ENCODE measurements at places on chromosomes 7 and 10.

GRCh38 chr7:32941681-32942414 is 15.4 kb upstream of the FKBP9 start:
- no peak for DNase-seq

GRCh38 chr7:113087071-113087998 is 708 bp upstream of the GPR85 start:
- no peak for DNase-seq

DNA sequence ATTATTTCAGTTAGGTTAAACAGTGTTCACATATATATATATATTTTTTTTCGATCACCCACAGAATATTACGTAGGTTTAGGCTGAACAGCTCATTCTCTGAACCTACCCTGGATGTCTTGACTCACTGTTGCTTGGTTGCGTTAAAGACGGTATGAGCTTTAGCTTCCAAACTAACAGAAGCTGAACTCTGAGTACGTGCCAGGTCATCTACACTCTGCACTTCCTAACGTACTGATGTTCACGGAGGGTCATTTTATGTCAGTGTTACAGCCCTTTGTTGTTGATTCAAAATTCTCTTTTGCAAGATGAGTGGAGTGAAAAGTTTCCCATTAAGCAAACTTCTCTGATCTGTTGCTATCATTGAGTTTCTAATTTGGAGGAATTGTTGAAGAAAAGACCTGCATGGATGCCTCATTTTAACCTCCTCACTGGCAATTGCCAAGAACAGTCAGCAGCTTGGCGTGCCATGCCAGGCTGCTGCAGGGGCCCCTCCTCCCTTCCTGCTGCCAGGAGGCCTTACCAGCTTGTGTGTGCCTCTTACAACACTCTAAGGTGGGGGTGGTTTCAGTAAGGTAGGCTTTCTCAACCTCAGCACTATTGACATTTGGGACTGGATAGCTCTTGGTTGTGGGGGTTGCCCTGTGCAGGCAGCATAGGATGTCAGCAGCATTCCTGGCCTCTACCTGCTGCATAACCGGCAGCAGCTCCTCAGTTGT is 44.3 kb downstream of the INSYN2A start:
- DNase-seq = peak; percentile 40

DNA sequence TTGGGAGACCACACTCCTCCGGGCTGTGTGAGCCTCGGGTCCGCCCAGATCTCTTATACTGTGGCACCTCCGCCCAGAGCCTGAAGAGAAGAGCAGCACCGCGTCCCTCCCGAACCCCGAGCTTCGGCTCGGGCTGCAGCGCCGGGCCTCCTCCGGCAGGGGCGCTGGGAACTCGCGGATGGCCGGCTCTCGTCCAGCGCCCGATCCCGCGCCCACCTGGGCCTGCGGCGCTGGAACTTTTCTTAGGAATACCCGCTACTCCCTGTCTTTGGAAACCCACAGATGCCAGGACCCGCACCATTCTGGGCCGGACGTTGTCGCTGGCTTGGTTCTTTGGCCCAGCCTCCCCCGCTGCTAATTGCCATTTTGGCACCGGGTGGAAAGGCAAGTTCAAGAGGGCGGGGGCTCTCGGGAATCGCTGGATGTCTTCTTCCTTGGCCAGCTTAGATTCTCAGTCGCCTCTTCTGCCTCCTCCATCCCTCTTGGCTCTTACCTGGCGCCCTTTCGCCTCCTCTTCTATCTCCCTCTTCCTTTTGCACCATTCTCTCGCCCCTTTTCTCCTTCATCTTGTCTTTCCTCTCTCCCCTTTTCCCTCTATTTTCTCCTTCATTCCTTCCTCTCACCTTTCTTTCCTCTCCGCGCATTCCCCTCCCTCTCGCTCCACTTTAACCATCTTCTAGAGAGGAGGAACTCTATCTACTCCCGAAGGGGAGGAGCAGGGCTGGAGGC is 2.1 kb upstream of the SORCS3 start:
- no peak for DNase-seq

- DNase-seq = no peak
Observed at GRCh38 chr10:8462565-8462964, 408.1 kb downstream of the GATA3 start.

Data from upper lobe of left lung (tissue), 6 donors.